ENCODE measurements at places on chromosomes 16 and 17.

DNA sequence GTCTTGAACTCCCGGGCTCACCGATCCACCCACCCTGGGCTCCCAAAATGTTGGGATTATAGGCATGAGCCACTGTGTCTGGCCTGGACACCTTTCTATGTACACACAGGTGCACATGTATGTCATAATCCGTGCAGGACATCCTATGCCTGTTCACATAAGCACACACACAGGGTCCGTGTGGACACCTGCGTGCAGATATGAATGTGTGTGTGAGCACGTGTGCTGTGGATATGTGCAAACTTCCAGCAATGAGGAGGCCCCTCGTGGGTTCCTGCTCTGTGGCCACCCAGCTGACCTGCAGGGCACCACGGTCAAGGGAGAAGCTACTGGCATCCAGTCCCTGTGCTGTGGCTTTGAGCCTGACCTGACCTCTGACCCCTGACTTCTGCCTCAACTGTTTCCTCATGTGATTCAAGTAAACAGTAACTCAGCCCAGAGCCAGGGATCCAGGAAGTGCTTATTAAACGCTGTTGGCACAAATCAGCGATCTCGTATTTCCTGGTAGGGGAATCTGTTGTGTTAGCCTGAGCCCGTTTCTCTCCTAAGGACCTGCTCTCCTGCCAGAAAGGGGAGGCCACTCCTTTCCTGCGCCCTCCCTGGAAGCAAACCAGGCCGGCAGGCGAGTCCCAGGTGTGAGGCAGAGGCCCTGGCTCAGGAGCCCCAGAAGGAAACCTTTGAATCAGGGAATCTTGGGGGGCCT is 6.5 kb downstream of the CPNE7 start:
- no peak for DNase-seq

- no peak for DNase-seq
These were observed 10.9 kb upstream of the GINS2 start for GRCh38 chr16:85699628-85700027.

DNA sequence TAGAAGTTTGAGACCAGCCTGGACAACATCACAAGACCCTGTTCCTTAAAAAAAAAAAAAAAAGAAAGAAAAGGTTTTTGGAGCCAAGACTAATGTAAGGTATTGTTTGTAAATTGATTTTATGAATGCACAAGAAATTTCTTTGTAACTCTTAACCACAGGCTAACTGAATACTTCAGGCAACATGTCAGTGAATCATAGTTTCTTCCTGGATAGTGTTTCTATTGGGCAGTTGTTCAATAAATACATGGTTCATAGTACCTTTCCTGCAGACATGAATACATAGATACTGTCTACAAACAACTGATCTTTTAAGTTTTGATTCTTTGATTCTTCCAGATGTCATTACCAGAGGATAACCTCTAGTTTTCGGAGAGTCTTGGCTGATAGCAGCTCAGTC is 11.6 kb downstream of the DDX42 start:
- no peak for DNase-seq

DNA sequence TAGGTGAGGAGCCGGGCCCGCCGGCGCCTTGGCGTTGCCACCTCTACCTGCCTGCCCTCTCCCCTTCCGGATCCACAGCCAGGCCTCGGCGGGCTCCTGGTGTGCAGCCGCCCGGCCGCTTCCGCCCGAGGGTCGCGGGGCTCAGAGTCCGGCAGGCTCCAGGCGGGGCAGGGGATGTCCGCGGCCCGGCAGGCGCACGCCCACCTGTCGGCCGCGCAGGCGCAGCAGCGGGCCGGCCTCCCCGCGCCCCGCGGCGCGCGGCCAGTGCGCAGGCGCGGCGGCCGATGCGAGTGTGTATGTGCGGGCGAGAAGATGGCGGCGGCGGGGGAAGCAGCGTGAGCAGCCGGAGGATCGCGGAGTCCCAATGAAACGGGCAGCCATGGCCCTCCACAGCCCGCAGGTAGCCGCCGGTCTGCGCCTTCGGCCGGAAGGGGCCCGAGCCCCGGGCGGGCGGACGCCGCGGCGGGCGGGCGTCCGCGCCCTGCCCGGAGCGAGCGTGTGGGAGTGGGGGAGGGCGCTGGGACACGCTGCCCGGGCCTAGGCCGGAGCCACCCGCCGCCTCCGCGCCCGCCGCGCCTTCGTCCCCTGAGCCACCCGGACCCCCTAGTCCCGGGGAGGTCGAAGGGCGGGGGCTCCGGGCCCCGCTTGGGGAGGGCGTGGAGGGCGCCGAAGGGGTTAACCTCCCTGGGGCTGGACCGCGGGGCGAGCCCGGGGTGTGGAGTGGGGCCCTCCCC is at the start of gene USP10:
USP10 (plus strand) TSS at position 289 of the 734 bp plus-strand sequence; CDS start at position 380, 91 bp downstream.
- DNase-seq, result peak; percentile 8

- DNase-seq, result no peak
These were observed 516 bp downstream of the SLC16A6 start for GRCh38 chr17:68290268-68290954.

GRCh38 chr17:40614431-40615067 is 33.1 kb downstream of the SMARCE1 start:
- no peak for DNase-seq

DNA sequence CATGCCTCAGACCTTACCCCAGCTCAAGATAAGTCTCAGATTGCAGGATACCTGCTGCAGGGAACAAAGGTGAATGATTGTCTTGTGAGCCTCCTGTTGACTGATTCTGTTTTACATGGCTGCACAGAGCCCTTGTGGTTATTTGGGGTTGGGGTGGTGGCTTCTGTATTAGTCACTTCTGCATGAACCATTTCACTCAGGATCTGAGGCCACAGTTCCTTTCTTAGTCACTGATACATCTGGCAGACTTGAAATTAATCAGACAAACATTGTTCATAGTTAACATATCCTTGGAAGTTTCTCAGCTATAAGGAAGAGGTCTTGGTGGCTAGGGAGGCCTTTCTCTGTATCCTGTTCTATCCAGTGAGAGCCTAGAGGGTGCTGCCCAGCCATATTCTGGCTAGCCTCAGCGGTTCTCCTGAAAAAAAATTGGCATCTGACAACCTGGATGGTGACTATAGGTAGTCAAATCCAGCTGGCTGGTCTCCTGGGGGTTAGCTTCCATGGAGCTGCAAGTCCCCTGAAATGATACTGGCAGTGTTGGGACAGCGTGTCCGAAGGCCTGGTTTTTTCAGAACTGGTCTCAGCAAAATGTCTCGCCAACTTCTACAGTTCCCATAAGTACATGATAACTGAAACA is 8.4 kb upstream of the PLK1 start:
- no peak for DNase-seq

GRCh38 chr16:64381979-64382378 is 739.9 kb downstream of the CDH11 start:
- DNase-seq, result no peak

- DNase-seq, result no peak
These were observed 15.6 kb upstream of the TEX2 start for GRCh38 chr17:64278614-64279013.

- DNase-seq, result peak; percentile 80
These were observed 3.0 kb downstream of the BORCS6 start for GRCh38 chr17:8186787-8187516.

All from NCI-H526 treated with DMSO at 0.1 percent for 48 hours (cell line).